ENCODE measurements at places on chromosomes 6 and 20.
A peak's percentile ranks its signal among the peaks of the same experiment; 100 is the strongest.

DNA sequence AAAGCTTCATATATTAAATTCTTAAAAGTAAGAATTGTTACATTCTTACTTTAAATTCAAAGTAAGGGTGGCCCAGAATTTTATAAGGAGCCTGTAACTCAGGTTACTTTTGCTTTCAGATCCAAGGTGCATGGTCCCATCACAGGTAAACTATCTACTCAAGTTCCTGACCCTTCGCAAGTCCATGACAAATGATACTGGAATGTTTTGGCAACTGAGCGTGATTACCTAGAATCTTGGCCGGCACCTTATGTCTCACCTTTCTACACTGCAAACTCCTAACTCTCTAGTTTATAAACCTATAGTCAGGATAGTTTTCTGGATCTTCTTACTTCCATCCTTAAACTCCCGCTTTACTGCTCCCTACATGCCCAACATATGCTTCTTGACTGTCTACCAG lies 67.9 kb upstream of the HMGN3 start:
- DNase-seq, result no peak

DNA sequence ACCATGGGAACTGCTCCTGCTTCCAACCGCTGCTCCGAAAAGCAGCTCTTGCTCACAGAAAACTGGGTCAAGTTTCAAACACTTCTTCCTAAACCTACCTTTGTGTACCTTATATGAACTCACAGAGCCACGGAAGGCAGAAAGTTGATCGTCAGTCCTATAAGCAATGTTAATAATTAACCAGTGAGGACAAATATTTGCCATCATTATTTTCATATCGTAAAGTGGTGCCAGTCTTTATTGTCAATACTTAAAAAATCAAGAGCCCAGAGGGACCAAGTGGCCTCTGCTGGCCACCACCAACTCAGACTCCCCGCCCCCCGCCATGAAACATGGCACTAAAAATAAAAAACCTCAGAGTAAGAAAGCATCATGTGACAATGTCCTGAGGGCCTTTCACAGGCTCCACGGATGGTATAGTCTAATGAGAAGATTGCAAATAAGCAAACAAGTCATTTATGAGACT lies 9.1 kb upstream of the PBOV1 start:
- no peak for DNase-seq

DNA sequence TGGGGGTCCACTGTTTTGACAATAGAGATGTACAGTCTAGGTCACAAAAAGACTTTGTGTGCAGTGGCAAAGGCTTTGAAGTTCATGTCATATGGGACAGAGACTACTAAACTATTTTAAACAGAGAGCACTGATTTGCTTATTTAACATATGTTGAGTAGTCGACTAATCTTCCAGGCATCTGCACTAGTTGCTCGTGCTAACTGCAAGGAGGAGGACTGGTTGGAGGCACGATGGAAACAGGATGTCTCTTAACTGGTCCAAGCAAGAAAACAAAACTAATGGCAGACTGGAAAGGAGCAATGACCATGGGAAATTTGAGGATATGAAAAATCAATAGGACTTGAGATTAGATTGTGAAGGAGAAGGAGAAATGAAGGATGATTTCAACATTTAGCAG lies 28.5 kb upstream of the ERVFRD-1 start:
- no peak for DNase-seq

DNA sequence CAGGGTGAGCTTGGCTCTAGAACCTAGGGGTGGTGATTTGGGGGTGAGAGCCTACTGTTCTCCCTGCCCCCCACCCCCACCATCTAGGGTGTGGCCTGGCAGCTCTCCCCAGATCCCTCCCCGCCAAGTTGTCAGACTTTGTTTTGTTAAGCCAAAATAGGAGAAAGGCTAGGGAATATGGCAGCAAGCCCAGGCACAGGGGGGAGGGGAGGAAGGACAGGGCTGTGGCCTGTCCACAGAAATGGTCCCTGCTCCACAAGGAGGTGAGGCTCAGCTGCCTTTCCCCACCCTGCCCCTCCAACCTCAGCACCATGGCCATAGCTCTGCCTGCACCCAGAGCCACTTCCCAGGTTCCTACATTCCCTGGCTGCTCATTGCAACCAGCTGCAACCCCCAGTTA lies 17.2 kb downstream of the SCUBE3 start:
- no peak for DNase-seq

GRCh38 chr6:147787417-147787816 lies 278.9 kb downstream of the SAMD5 start:
- DNase-seq, result no peak

GRCh38 chr20:483815-484644 lies 21.7 kb upstream of the TBC1D20 start:
- no peak for DNase-seq

DNA sequence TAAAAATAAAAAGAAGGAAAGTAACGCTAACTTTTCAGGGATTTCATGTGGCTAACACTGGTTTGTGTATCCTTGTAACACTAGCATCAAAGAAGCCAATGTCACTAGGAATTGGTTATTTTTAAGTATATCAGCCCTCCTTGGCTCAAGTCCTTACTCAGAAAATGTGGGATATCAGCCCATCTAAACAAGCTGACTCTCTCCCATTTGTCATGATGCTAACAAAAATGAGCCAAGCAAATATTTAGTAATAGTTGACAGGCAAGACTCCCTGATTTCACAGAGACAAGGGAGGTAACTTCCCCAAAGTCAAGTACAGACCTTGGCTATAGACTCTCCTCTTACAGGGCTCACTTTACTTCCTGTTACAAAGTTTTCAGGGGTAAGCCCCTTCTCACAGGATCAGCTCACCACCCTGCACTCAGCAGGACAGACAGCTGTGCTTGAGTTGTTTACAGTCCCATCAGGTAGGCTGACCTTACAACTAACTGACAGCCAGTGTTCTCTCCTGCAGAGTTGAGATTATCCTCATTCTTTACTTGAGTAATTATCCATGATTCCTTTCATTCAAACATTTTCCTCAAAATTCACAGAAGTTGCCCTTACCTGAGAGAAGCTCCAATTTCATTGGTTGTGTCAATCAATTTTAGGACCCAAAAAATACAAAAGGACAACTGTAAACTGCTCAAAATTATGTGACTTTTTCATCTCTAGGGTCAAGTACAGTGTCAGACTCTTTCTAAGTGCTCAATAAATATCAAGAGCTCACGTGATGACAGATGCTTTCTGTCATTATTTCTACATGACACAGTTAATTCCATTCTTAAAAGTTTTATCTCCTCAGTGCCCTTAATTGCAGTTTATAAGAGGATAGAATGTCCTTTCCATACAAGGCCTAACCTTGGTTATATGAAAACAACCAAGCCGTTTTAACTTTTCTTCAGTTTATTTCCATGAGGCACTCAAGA lies 38.1 kb upstream of the BMP5 start:
- no peak for DNase-seq

GRCh38 chr20:58023781-58024180 lies 204.7 kb downstream of the ANKRD60 start:
- DNase-seq, result no peak

DNA sequence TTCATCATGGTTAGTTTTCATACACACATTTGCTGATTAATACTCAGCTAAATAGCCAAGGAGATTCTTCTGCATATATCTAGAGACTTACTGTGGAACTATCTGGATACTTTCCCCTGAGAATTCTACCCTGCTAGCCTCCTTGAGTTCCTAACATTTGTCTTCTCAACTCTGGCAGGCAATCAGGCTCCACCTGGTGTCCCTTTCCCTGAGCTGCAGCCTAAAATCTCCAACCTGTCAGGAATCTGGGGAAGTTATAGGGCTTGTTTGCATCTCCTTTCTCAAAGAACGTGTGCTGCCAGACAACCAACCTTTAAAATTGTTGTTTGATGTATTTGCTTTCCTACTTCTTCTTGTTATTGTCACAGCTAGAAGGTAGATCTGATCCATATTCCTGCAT lies 73.4 kb downstream of the FUT9 start:
- no peak for DNase-seq

DNA sequence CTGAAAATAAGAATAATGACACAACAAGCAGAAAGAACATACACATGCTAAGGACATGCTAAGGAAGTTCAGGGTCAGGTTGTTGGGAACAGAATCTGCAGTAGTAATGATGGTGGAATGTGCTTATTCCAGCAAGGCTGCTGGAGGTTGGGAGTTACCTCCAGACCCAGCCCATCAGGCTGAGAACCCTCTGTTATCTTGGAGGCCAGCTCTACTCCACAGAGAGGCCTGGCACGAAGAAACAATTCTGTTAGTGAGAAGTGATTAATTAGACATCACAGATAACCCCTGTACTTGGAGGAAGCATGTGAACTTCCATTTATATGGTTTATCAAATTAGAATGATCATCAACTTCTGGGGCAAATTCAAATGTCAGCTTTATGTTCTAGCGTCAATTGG lies 22.1 kb upstream of the ARHGAP18 start:
- DNase-seq, result no peak

DNA sequence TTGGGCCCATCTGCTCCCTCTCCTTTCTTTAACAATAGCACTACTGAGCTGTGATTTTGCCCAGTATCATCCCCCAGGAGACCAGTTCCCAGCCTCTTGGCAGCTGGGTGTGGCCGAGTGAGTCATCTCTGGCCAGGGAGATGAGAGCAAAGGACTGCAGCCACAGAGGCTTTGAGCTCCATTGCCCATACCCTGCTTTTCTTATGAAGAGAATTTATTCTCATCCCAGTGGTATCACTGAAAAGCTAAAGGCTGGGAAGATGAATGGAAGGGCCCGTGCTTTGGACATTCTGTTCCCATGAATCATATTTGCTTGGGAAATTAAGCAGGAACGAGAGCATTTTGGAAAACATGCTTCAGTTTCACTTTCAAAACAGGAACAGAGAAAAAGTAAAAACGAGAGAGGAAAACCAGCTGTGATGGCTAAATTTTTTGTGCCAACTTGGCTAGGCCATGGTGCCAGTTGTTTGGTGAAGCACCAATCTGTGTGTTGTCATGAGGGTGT lies 14.9 kb downstream of the CST3 start:
- DNase-seq, result peak; percentile 91

DNA sequence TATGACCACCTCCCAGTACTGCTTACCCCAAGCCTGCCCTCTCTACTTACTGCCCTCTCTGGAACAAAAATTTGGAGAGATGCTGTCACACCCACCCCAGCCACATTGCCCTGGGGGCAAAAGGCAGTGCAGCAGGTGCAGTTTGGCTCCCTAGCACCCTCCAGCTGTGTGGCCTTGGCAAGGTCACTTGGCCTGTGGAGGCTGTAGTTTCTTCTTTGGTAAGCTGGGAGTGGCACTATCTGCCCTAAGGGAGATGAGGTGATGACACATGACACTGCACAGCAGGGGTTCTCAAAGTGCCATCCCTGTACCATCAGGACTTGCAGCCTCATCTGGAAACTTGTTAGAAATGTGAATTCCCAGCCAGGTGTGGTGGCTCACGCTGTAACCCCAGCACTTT lies 44.8 kb downstream of the TAF8 start:
- no peak for DNase-seq

DNA sequence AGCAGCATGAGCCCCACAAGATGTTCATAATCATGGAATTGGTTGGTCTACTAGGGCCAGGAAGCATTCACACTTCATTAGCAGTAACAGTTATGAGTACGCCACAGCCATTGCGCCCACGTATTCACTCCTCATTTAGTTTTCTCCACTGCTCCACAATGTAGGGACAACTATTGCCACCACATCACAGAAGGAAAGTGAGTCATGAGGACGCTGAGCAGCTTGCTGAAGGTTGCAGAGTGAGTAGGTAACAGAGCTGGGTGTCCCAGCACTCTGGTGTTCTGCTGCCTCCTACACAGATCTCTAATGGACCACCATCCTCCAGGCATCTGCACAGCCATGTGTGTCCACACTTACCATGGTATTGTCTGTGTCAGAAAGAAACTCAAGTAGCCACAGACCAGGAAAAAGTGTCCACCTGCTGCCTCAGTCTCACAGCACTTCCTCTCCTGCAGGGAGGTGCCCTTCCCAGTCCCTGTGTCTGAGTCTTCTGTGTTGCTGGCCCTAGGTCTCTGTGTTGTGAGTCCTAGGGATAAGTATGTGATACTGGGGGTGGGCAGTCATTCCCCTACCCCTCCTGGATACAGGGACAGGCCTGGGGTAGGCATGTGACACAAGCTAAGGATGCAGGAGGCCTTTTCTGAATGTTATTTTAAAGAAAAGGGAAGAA lies 103.9 kb downstream of the TTLL2 start:
- no peak for DNase-seq

DNA sequence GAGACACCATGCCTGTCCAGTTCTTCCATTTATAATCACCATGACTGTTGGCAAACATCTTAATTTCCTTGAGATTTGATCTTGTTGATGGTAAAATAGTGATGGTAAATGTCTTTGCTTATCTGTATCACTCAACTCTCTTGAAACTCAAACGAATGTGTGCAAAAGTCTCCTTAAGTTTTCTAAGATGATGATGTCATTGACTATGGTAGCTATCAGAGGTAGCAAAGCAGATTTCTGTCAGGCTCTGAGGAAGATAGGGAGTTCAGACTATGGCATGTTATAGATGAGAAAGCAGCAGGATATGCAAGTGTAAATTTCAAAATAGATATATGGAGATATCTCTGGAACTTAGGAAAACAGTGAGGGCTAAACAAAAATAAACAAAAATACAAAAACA lies 121.0 kb upstream of the GJE1 start:
- no peak for DNase-seq

GRCh38 chr6:33592595-33593413 lies 12.7 kb upstream of the BAK1 start:
- DNase-seq, result no peak

DNA sequence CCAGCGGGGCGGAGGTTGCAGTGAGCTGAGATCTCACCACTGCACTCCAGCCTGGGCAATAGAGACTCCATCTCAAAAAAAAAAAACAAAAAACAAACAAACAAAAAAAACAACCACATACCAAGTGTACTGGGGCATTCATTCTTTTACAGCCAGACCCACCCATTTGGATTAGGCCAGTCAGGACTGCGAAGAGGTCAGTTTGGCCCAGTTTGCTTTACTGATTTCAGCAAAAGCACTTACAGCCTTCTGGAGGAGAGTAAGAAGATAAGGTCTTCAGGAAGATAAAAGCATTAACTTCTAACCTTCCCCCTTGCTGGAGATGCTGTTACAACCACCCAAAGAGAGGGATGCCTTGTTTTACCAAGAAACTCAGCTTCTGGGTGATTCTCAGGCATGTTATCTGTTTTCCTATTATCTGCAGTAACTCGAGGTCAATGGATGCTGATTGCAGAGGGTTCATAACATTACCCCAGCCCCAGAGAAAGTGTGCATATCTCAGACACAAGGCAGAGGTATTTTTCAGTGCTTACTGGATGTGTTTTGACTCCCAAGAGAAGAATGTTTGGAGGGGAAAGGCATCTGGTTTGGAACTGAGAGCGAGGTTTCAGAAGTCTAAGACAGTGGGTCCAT lies 118.9 kb downstream of the RIN2 start:
- no peak for DNase-seq

- no peak for DNase-seq
Observed at GRCh38 chr6:140909625-140910024, 1223.1 kb upstream of the GJE1 start.

- DNase-seq, result no peak
Observed at GRCh38 chr20:924639-925038, 8.5 kb upstream of the ANGPT4 start.

DNA sequence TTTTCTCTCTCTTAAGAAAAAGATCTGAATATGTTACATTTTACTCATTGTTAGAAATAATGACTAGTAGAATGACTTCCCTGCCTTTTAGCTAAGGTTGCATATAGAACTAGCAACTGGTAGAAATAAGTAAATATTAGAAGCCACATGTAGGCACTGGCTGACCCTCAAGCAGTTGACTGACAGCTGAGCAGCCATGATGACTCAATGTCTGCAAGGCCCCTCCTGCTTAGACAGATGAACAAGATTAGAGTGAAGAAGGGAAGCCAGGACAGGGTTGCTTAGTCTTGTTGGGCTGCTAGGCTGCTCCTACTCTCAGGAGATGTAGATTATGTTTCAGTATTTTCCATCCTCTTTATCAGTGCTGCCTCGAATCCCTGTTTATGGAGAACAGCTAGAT lies 6.5 kb downstream of the MEP1A start:
- no peak for DNase-seq
